ENCODE measurements at places on chromosomes 12 and 14.

- H3K4me1 ChIP-seq, result no peaks in the 10 kb centered on the region
- no peaks in the 10 kb centered on the region for H3K36me3 ChIP-seq
- no peaks in the 10 kb centered on the region for H3K27me3 ChIP-seq
- DNase-seq, result no peak
These were observed 1.6 kb upstream of the RPL10L start for GRCh38 chr14:46653031-46653755.

GRCh38 chr12:97612075-97612474, 149.5 kb downstream of the RMST start:
- no peak for DNase-seq
- H3K27me3 ChIP-seq, result no peaks in the 10 kb centered on the region
- H3K4me3 ChIP-seq, result no peak overlapping the region
- no peak overlapping the region for H3K27ac ChIP-seq
- H3K4me1 ChIP-seq, result peaks cover 1% of the 10 kb centered on the region

DNA sequence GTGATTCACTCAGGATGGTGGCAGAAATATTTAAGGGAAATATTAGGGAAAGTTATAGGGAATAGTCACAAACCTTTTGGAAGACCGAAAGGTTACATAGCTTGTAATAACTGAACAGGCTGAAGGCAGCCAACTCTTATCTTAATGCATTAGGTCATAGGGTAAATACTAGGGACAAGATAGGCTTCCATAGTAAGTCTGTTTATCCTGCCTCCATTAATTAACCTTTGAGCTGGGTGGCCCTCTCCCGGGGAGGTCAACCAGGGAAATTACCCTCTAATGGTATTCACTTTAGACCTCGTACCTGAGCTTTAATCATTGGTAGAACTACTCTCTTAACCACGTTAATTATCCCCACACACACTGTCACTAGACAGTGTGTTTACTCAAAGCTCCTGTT, 981.8 kb downstream of the SLC16A7 start:
- no peaks in the 10 kb centered on the region for H3K27me3 ChIP-seq
- no peak for DNase-seq
- H3K4me3 ChIP-seq, result no peak overlapping the region
- H3K36me3 ChIP-seq, result no peaks in the 10 kb centered on the region
- no peaks in the 10 kb centered on the region for H3K4me1 ChIP-seq

DNA sequence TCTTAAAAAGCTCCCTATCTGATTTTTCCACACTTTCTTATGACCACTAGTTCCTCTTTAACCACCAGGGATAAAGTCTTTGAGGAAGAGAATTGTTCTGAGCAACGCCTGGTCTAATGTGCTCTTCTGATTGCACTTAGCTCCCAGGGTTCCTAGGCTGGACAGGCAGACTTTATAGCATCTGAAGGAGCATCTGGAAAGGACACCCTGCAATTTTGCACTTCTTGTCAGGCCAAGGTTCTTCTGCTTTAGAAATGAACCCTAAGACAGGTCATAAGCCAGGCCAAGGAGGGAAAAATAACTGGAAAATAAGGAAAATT, 126.3 kb downstream of the KTN1 start:
- H3K27me3 ChIP-seq, result no peaks in the 10 kb centered on the region
- no peak overlapping the region for H3K4me3 ChIP-seq
- DNase-seq, result no peak
- H3K36me3 ChIP-seq, result no peaks in the 10 kb centered on the region
- no peaks in the 10 kb centered on the region for H3K4me1 ChIP-seq

DNA sequence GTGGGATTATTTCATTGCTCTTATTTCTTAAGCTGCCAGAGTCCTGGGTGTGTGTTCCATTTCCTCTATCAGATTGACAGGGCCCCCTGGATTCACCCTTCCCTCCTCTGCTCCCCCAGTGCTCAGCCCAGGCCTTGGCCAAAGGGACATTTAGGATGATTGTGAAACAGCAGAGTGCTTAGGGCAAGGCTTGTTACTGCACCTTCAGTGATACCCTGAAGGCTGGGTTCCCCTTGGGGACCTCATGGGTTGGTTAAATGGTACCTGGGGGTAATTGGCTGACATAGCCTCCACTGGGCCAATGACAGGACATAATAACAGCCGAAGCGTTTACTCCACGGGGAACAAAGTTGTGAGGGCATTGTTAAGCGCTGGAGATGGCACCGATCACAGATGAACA, 1.3 kb upstream of the KRT72 start:
- no peak for DNase-seq
- H3K36me3 ChIP-seq, result no peaks in the 10 kb centered on the region
- no peaks in the 10 kb centered on the region for H3K4me1 ChIP-seq
- H3K27me3 ChIP-seq, result no peaks in the 10 kb centered on the region
- H3K27ac ChIP-seq, result no peak overlapping the region

DNA sequence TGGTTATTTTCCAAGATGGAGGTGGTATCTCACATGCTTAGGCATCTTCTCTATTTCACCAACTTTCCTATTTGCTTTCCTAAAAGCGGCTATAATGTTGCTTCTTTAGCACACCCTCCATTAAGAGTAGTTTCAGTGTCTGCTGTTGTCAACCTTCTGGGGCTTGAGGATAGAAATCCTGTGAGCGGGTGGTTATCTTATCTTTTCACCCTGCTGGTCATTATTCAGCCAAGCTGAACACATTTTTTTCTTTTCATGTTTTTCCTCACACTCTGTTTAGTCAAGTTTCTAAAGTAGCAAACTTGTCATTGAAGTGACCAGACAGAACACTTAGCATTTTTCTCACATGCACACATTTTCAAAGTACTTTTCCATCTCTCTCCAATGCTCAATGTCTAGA, 104.5 kb downstream of the SLC8A3 start:
- H3K27me3 ChIP-seq, result no peaks in the 10 kb centered on the region
- no peaks in the 10 kb centered on the region for H3K4me1 ChIP-seq
- H3K4me3 ChIP-seq, result no peak overlapping the region
- no peaks in the 10 kb centered on the region for H3K36me3 ChIP-seq

GRCh38 chr14:56630707-56631106, 51.1 kb downstream of the TMEM260 start:
- H3K36me3 ChIP-seq, result peaks cover 5% of the 10 kb centered on the region
- DNase-seq, result no peak
- H3K27ac ChIP-seq, result no peak overlapping the region
- no peaks in the 10 kb centered on the region for H3K4me1 ChIP-seq
- no peaks in the 10 kb centered on the region for H3K27me3 ChIP-seq

GRCh38 chr12:68119724-68120211, 39.8 kb downstream of the IFNG start:
- no peaks in the 10 kb centered on the region for H3K27me3 ChIP-seq
- H3K4me1 ChIP-seq, result 0 out of 2 replicates have a peak, but pooled peaks cover 2% of the 10 kb centered on the region
- H3K4me3 ChIP-seq, result no peak overlapping the region
- no peak overlapping the region for H3K27ac ChIP-seq
- no peak for DNase-seq

- H3K27me3 ChIP-seq, result no peaks in the 10 kb centered on the region
- H3K4me3 ChIP-seq, result no peak overlapping the region
- H3K4me1 ChIP-seq, result no peaks in the 10 kb centered on the region
- no peak for DNase-seq
- H3K36me3 ChIP-seq, result no peaks in the 10 kb centered on the region
These were observed 29.3 kb upstream of the CPNE8 start for GRCh38 chr12:38934686-38935085.

GRCh38 chr12:133227281-133227852, 8.3 kb downstream of the ANHX start:
- H3K4me3 ChIP-seq, result no peak overlapping the region
- H3K36me3 ChIP-seq, result no peaks in the 10 kb centered on the region
- DNase-seq, result no peak
- H3K4me1 ChIP-seq, result no peaks in the 10 kb centered on the region
- no peak overlapping the region for H3K27ac ChIP-seq

- H3K4me1 ChIP-seq, result 0 out of 2 replicates have a peak, but pooled peaks cover 2% of the 10 kb centered on the region
- no peak for DNase-seq
- no peaks in the 10 kb centered on the region for H3K27me3 ChIP-seq
- no peaks in the 10 kb centered on the region for H3K36me3 ChIP-seq
- no peak overlapping the region for H3K27ac ChIP-seq
These were observed 88.5 kb downstream of the PPM1H start for GRCh38 chr12:62846491-62846890.

- no peaks in the 10 kb centered on the region for H3K36me3 ChIP-seq
- no peak overlapping the region for H3K4me3 ChIP-seq
- no peak for DNase-seq
- H3K4me1 ChIP-seq, result no peaks in the 10 kb centered on the region
- H3K27me3 ChIP-seq, result no peaks in the 10 kb centered on the region
These were observed 5.5 kb downstream of the DNAH10 start for GRCh38 chr12:123767613-123768012.

GRCh38 chr12:132399092-132400010, 70.0 kb upstream of the GALNT9 start:
- no peaks in the 10 kb centered on the region for H3K4me1 ChIP-seq
- peaks cover 2% of the 10 kb centered on the region for H3K27me3 ChIP-seq
- DNase-seq, result no peak
- no peaks in the 10 kb centered on the region for H3K36me3 ChIP-seq

- H3K27me3 ChIP-seq, result no peaks in the 10 kb centered on the region
- DNase-seq, result no peak
- H3K36me3 ChIP-seq, result no peaks in the 10 kb centered on the region
- no peak overlapping the region for H3K27ac ChIP-seq
These were observed 12.3 kb downstream of the DENND5B start for GRCh38 chr12:31578632-31579031.

GRCh38 chr12:105209091-105209490, 26.9 kb downstream of the APPL2 start:
- H3K36me3 ChIP-seq, result peaks cover 7% of the 10 kb centered on the region
- no peak overlapping the region for H3K27ac ChIP-seq
- no peak overlapping the region for H3K4me3 ChIP-seq

DNA sequence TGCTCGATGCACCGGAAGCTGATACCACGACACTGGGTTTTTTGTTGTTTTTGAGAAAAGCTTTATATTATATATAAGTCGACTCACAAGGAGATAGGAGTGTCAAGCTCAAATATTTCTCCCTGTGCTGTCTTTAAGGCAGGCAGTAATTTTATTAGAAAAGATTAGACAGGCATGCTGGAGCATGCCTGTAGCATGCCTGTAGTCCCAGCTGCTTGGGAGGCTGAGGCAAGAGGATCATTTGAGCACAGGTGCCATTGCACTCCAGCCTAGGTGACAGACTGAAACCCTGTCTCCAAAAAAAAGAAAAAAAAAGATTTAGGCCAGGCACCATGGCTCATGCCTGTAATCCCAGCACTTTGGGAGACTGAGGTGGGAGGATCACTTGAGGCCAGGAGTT, 51.8 kb downstream of the GNS start:
- no peaks in the 10 kb centered on the region for H3K36me3 ChIP-seq
- no peaks in the 10 kb centered on the region for H3K4me1 ChIP-seq
- no peaks in the 10 kb centered on the region for H3K27me3 ChIP-seq
- DNase-seq, result no peak
- no peak overlapping the region for H3K4me3 ChIP-seq
- H3K27ac ChIP-seq, result no peak overlapping the region

GRCh38 chr12:85390266-85390665, 110.2 kb downstream of the ALX1 start:
- no peak overlapping the region for H3K4me3 ChIP-seq
- H3K4me1 ChIP-seq, result no peaks in the 10 kb centered on the region
- H3K27me3 ChIP-seq, result no peaks in the 10 kb centered on the region
- no peak overlapping the region for H3K27ac ChIP-seq
- DNase-seq, result no peak

GRCh38 chr14:31484754-31485153, 3.1 kb downstream of the GPR33 start:
- no peak overlapping the region for H3K27ac ChIP-seq
- no peaks in the 10 kb centered on the region for H3K27me3 ChIP-seq
- no peak for DNase-seq
- H3K36me3 ChIP-seq, result no peaks in the 10 kb centered on the region
- no peak overlapping the region for H3K4me3 ChIP-seq

- no peaks in the 10 kb centered on the region for H3K4me1 ChIP-seq
- no peaks in the 10 kb centered on the region for H3K27me3 ChIP-seq
- H3K27ac ChIP-seq, result no peak overlapping the region
- no peak for DNase-seq
These were observed 254.8 kb downstream of the PRKD1 start for GRCh38 chr14:29672831-29673230.

GRCh38 chr14:31947076-31947475, 130.0 kb upstream of the ARHGAP5 start:
- no peak overlapping the region for H3K27ac ChIP-seq
- H3K4me3 ChIP-seq, result no peak overlapping the region
- H3K36me3 ChIP-seq, result no peaks in the 10 kb centered on the region
- 0 out of 2 replicates have a peak, but pooled peaks cover 4% of the 10 kb centered on the region for H3K4me1 ChIP-seq

DNA sequence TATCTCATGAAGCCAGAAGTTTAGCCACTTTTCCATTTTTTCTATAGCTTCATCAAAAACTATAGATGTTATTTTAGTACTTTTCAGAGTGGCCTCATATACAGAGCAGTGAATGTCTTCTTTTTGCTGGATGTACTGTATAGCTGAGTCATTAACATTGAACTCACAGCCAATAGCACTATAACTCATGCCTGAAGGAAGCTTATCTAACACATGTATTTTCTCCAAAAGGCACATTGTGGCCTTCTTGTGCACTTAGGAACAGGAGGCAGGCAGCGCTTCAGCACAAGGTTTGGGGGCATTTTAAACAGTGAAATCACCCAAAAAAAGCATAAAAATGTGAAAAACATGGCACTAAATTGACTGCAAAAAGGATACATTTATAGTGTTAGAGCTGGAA, 336.8 kb upstream of the TMTC1 start:
- no peaks in the 10 kb centered on the region for H3K4me1 ChIP-seq
- H3K27me3 ChIP-seq, result no peaks in the 10 kb centered on the region
- DNase-seq, result no peak
- H3K27ac ChIP-seq, result no peak overlapping the region
- H3K4me3 ChIP-seq, result no peak overlapping the region
- H3K36me3 ChIP-seq, result no peaks in the 10 kb centered on the region

GRCh38 chr14:42079911-42080310, 473.2 kb downstream of the LRFN5 start:
- H3K27ac ChIP-seq, result no peak overlapping the region
- H3K36me3 ChIP-seq, result no peaks in the 10 kb centered on the region
- H3K27me3 ChIP-seq, result no peaks in the 10 kb centered on the region
- no peak overlapping the region for H3K4me3 ChIP-seq

- no peaks in the 10 kb centered on the region for H3K4me1 ChIP-seq
- H3K36me3 ChIP-seq, result no peaks in the 10 kb centered on the region
- peak within 1 kb of the TSS; percentile 65 for H3K4me3 ChIP-seq
- no peak within 1 kb of the TSS for H3K27ac ChIP-seq
- DNase-seq, result peak; percentile 66
These were observed at the start of gene EPS8 for GRCh38 chr12:15789220-15790171. Gene EPS8 (minus strand): TSS chr12:15789388. CDS start chr12:15682951, 106,437 bp downstream.

DNA sequence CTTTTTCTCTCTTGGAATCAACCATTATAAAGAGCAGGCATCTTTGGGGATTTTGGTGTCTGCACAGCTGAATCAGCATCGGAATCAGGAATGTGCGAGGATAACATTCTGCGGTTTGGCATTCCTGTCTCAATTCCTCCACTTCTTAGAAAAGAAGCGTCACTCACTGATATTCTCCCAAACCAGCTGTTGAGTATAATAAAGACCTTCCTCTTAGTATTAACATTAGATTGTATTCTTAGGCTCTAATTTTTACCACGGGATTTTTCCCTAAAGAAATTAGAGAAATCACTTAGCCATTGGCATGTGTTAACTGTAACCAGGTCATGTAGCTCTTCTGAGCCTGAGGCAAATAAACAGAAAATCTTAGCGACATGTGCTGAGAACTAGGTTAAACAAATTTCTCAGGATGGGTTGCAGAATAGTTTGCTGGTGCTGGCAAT, 128.7 kb downstream of the TMX1 start:
- no peaks in the 10 kb centered on the region for H3K27me3 ChIP-seq
- no peak overlapping the region for H3K27ac ChIP-seq
- peaks cover 2% of the 10 kb centered on the region for H3K4me1 ChIP-seq

GRCh38 chr12:129200576-129200975, 347.3 kb downstream of the GLT1D1 start:
- no peak for DNase-seq
- no peaks in the 10 kb centered on the region for H3K36me3 ChIP-seq
- H3K27ac ChIP-seq, result no peak overlapping the region
- H3K4me1 ChIP-seq, result no peaks in the 10 kb centered on the region
- no peaks in the 10 kb centered on the region for H3K27me3 ChIP-seq

All from iPS DF 6.9 (cell line).